H54 (cell line): ENCODE measurements at places on chromosomes 6 and 20.

GRCh38 chr20:5757949-5758348 is 7.7 kb downstream of the SHLD1 start:
- no peak for DNase-seq

GRCh38 chr6:220312-220711 is 72.0 kb upstream of the DUSP22 start:
- DNase-seq = no peak

DNA sequence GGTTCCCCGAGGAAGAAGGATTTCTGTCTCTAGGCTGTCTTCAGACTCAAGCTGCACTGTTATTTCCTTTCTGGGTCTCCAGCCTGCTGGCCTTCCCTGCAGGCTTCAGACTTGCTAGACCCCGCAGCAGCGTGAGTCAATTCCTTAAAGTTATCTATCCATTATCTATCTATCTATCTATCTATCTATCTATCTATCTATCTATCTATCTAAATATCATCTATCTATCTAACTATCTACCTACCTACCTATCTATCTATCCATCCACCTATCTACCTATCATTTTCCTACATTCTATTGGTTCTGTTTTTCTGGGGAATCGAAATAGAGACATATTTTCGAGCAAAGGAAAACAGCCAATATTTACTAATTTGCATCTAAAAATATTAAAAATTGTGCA is 48.7 kb upstream of the BMP6 start:
- no peak for DNase-seq

- DNase-seq = no peak
Measured at GRCh38 chr20:24361541-24361940, 107.9 kb upstream of the SYNDIG1 start.

DNA sequence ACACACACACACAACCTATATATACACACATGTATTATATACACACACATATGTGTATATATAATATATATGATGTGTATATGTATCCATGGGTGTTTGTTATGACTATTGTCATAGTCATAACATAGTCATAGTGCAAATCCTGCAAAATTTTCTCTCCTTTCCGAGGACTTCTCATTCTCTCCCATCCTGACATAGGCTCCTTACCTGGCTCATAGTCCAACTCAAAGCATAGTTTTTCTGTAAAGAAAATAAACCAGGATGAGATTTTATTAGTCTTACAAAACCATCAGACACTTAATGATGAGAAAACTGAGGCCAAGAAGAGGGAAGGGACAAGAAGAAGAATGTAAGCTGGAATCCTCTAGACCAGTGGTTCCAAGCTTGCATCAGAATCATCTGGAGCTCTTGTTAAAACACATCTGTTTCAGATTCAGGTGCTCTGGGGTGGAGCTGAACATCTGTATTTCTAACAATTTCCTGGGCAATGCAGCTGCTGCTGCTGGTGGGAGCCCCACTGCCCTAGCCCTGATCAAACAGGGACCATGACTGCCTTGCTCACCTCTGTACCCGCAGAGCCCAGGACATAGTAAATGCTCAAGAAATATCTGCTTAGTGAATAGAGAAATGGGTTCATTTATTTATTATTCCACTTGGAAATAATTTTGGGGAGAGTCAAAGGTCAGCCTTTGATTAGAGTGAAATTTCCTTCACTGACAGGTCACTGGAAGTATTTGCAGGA is 5.3 kb downstream of the TRIM10 start:
- no peak for DNase-seq

- DNase-seq = no peak
Measured at GRCh38 chr6:38307740-38308139, 332.0 kb downstream of the BTBD9 start.

DNA sequence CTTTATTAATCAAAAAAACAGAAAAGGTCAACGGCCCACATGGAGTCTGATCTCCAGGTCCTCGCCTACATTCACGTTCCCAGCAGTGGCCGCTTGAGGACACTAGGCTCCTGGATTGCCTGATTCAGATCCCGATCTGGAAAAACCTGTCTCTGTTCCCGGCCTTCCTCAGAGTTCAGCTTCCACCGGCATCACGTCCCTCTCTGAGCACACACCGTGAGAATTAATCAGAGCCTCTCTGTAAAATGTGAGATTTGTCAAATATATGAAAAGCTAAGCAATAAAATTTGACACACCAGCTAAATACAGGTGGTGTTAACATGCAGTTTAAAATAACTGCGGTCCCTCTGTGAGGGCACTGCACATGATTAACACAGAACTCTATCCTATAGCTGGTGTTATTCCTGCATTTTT is 122.8 kb upstream of the COL21A1 start:
- DNase-seq = no peak

DNA sequence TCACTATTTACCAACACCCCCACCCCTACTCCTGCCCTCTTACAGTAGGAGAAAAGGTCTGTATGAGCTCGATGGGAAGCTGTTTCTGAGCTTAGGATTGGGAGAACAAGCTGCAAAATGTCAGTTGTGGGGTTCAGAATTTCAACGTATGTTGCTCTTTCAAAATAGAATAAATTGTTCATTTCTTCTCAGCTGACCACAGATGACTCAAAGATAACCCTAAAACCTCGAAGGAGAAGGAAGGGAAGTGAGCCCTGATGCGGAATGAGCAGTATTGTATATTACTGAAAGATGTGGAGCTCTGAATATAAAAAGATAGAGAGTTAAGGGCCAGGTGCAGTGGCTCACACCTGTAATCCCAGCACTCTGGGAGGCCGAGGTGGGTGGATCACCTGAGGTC is 35.9 kb upstream of the MYLIP start:
- DNase-seq = no peak

DNA sequence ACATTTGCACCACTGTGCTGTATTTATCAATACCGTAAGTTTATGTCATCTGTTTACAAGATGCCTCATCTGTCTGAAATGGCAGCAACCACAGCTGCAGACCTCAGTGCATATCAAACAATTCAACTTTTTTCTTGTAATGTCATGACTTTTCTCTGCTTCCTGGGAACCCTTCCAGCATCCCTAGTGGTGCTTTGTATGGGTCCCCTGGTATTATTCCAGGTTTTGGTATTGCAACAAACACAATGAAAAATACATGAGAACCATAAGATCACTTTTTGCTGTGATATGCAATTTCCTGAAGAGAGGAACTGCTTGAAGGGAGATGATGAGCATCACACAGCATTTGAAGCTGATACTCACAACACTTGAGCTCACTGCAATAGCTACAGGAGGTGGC is 12.0 kb upstream of the TXNDC5 start:
- DNase-seq = no peak

DNA sequence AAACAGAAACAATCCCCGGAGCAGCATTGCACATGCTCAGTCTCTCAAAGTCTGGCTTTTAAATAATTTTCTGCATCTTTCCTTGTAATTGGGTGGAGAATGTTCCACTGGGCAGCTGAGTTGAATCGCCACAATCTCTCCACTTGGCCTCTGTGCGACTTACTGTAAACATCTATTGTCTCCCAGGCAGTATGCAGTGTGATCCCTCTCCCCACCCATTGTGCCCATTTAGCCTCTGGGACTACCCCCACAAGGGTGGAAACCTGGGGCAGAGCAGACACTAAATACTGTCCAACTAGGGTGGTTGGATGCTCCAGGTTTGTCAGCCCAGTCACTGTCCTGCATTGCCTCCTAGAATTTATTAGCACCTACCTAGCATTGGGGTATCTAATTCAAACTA is 96.2 kb downstream of the JARID2 start:
- no peak for DNase-seq

DNA sequence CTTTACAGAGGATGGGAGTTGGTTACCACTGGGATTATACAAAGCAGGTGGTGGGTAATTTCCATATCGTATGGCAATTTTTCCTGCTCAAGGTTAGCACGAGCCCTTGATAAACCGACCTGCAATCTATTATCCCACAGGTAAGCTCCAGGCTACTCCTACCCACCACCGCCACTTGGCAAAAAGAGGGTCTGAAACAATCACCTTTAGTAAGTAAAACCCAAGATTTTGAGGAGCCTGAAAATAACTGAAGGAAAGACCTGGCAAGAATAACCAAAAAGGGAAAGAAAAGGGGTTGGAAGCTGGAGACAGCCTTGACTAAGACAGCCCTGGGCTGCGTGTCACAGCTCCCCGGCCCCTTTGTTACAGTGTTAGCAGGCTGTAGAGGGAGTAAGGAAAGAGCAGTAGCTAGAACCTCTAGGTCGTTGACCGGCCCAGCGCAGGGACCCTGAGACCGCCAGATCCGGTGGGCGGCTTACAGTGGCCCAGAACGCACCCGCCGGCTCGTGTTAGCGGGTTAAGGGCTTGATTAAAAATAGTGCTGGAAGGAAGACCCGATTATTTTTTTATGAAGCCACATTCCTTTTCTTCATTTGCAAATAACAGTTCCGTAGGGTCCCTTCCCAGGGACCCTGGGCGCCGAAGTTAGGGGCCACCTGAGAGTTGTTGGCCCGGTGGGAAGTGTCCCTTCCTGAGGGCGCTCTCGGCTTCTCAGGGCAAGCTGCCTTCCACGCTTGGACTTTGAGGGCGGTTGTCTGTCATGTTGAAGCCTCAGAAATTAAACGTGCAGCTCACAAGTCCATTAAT is 30.5 kb downstream of the TFAP2B start:
- no peak for DNase-seq

GRCh38 chr6:455006-455585 is 63.5 kb downstream of the IRF4 start:
- no peak for DNase-seq

DNA sequence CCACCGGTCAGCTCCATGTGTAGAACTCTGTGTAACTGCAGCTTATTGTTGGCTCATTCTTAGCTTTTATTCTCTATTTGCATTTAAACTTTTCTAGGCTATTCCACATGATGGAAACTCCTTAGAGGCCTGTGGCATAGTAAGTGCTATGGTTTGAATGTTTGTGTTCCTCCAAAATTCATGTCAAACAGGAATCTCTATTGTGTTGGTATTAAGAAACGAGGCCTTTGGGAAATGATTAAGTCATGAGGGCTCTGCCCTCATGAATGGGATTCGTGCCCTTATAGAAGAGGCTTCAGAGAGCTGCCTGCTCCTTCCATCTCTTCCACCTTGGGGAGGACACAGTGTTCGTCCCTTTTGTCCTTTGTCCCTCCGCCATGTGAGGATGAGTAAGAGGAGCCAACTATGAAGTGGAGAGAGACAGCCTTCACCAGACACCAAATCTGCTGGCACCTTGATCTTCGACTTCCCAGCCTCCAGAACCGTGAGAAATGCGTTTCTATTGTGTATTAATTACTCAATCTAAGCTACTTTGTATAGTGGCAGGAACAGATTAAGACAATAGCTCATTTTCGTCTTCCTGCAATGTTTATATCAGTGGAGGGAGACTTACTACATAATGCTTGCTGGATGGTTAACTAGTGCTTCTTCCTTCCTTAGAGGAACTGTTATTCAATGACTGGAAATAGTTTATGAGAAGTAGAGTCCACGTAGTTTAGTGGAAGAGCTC is 361.1 kb downstream of the FARS2 start:
- DNase-seq = no peak

- DNase-seq = no peak
Measured at GRCh38 chr6:149363154-149363553, 36.9 kb upstream of the SUMO4 start.
